ENCODE measurements at places on chromosomes 13 and 19.

DNA sequence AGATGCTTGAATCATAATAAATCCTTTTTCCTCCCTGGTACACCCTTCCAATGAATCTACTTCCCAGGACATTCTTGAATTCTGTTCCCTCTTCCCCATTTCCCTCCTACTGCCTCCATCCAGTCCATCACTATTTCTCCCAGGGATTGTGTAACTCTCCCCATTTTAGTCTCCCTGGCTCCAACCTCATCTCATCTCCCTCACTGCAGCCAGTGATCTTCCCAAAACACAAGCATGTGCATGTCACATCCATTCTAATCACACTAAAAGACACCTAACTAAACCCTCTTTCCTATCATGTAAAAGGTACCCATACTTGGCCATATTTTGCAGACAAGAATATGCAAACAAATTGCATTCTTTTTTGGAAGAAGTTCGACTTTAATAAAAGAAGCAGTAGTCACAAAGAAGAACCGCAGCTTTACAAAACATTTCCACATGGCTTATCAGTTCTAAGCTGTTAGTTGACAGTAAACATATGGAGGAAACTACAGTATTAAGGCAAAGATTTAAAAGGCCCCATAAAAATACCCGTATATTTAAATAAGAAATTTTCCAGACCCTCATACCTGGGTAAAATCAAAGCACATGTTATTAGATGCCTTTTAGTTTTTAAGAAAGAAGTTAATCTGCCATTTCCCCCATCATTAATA, 111.0 kb downstream of the KCTD12 start:
- DNase-seq = no peak

DNA sequence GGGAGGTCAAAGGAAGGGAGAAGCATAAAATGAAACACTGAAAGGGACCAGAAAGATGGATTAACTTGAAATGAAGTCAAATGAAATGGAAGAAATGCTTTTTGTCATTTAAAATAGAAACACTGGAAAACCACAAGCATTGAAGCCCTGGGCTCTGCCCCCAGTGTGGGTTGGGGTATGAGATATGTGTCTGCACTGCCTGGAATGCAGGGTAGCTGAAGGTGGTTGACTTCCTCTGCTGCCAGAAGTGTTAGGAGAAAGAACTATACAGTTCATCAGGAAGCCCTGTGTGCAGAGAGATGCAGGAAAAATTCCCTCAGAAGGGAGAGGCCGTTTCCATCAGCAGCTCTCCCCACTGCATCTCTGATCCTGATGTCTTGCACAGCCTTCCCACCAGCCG, 69.2 kb downstream of the DHRS12 start:
- no peak for DNase-seq

DNA sequence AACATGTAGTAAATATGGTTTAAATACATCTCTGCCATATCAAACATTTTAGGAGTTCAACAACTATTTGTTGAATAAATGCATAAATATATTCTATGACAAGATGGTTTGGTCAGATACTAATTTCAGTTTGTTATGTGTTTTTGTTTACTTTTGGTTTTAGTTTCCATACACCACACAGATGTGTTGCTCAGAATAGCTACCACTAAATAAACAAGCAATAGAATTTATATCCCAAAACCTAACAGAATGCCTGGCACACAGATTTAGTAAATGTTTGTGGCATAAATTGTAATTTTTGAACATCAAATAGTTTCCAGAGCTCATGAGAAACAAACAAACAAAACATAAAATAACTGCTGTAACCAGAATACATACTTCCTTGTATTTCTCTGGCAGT, 126.8 kb upstream of the ATXN8OS start:
- DNase-seq = no peak

DNA sequence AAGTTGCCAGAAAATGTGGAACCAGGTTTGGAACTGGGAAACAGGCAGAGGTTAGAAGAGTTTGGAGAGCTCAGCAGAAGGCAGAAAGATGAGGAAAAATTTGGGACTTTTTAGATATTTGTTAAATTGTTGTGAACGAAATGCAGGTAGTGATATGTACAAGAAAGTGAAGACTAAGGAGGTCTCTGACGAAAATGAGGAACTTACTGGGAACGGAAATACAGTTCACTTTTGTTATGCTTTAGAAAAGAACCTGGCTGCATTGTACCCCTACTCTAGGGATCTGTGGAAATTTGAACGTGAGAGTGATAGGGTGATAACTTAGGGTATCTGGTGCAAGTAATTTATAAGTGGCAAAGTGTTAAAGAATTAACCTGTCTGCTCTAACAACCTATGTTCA, 632.4 kb downstream of the SLITRK5 start:
- DNase-seq = no peak

- DNase-seq = no peak
Measured at GRCh38 chr19:29507081-29507860, 18.5 kb upstream of the VSTM2B start.

GRCh38 chr13:94188201-94188854, 291.2 kb downstream of the DCT start:
- no peak for DNase-seq

GRCh38 chr19:48953990-48954594, 583 bp upstream of the BAX start:
- no peak for DNase-seq

DNA sequence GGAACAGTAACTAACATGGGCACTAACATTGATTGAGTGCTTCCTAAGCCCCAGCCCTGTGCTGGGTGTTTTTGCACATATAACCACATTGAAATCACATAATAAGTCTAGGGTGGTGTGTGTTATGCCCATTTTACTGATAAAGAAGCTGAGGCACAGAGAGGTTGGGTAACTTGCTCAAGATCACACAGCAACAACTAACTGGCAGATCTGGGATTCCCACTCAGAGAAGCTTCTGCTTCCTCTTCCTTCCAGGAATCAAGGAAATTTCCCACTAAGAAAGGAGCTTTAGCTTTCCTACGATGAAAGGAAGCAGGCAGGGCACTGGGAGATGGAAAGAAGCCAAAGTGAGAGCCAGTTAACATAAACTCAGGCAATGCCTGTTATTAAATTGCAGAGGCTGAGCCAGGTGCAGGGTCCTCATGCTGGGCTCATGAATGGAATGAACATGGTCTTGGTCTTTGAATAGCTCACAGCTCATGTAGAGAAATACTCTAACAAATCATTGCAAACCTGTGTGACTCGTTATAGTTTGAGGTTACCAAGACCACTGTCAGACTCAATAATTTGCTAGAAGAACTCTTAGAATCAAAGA, 10.1 kb downstream of the SSC5D start:
- no peak for DNase-seq

DNA sequence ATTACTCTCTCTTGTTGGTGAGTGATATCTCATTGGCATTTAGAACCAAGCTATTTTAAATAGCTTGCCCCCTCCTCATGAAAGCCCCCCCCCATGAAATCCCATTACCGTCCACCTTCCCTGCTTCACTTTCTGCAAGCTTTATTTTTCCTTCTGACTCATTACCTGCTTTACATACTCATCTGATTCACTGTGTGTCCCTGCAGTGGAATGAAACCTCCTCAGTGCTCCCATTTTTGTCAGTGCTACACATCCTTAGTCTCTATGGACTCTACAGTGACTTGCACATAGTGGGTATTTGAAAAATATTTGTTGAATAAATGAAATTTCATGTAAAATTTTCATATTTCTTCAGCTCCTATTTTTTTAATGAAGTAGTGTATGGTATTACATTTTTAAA, 62.3 kb downstream of the DOCK9 start:
- DNase-seq = no peak

DNA sequence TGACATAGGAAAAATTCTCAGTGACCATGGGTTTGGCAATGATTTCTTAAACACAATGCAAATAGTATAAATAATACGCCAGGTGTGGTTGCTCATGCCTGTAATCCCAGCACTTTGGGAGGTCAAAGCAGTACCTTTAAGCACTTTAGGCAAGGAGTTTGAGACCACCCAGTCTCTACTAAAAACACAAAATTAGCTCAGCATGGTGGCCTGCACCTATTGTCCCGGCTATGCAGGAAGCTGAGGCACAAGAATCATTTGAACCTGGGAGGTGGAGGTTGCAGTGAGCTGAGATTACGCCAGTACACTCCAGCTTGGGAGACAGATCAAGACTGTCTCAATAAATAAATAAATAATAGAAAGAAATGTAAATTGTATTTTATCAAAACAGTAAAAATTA, 356.5 kb upstream of the SLITRK6 start:
- DNase-seq = no peak

DNA sequence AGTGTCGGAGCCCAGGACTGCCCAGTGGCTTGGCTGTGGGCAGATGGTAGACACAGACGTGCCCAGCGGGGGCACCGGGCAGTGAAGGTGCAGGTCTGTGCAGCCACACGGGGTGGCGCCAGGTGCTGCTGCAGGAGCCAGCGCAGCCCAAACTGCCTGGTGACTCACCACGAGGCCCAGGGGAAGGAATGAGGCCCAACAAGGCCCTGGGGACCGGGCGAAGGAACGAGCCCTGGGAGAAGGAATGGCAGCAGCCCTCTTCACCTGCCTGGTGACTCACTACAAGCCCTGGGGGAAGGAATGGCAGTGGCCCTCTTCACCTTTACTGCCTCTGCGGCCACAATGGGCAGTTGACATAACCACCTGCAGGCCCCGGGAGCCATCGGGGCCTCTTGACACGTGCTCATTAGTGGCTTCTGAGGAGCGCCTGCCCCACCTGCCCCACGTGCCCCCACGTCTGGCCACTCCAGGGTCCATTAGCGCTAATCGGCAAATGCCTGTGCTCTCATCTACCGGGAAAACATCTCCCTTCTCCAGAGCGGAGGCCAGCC, 9.3 kb downstream of the MED16 start:
- no peak for DNase-seq

All from activated CD4-positive, alpha-beta memory T cell treated with anti-CD3 and anti-CD28 coated beads for 36 hours (primary cell).